ENCODE measurements at places on chromosomes 7 and 10.

DNA sequence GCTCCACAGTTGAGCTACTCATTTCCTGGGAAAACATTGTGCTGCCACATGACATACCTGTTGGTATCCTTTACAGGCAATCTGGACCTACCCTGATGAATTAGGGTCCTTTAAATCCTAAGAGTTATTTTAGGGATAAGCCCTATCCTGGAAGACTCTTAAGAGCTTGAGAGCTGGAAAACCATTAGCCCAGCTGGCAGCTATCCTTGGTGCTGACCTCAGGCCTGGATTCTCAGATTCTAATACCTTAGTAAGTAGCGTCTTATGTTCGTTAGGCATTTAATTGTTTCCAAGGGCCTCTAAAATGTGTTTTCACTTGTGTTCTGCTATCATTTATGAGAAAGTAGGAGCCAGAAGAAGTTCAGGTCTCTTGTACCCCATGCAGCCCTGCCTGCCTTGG is 93.0 kb upstream of the SORCS3 start:
- no peak for DNase-seq

DNA sequence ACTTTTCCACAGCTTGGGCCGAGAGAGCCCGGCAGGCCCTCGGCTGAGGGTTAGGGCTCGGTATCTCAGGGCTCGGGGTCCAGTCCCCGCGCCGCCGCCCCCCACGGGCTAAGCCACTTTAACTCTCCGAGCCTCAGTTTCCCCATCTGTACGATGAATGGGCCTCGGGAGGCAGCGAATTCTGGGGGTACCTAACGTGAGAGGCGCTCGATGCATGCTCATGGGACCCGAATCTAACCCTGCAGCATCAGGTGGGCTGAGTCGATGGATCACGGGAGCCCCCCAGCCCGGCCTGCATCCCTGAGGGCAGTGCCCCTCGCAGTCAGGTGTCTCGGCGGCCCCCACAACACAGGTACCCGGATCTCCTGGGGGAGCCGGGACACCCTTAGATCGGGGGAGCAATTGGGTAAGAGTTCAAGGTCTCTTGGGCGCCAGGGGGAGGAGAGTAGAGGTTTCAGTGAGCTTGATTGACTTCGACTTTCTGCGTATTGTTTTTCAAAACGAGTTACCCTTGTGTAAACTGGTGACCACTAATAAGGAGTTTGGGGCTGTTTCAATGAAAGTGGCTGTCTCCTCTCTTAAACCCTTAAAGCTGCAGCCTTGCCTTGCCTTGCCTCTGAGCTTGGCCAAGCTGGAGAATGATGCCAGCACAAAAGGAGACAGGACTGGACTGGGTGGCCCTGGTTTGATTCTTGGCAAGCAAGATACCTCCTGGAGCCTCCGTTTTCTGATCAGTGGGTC is 631 bp downstream of the POR start:
- no peak for DNase-seq

- DNase-seq, result no peak
These were observed 133.7 kb upstream of the RSU1 start for GRCh38 chr10:16950656-16951601.

DNA sequence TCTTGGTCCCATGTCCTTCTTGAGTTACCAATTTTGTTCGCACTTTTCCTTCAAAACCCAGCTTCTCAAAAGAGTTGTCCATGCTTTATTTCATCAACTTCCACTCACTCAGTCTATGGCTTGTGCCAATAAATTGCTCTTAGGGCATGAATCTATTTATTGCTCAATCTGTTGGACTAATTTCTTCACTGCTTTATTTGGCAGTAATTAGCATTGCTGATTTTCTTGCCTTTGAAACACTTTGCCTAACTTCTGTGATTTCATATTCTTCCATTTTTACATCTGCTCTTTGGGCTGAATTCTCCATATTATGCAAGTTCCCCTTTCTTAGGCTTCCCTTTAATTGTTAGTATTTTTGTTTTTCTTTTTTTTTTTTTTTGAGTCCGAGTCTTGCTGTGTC is 16.8 kb downstream of the DLD start:
- no peak for DNase-seq

DNA sequence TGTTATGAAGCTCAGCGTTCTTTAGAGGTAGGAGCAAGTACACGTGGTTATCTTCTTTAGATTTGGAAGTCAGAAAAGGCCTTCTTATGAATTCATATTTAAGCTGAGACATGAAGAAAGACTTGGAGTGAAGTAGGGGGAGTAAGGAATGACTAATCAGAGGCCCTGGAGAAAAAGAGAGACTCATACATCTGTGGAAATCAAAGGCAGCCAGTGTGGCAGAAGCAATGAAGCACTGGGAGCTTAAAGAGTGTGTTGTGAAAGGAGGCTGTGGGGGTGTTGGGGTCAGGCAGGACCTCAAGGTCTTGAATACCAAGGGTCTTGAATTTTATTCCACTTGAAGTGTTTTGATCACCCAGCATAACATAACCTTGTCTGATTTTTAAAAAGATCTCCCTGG is 35.7 kb upstream of the FGL2 start:
- DNase-seq, result no peak

DNA sequence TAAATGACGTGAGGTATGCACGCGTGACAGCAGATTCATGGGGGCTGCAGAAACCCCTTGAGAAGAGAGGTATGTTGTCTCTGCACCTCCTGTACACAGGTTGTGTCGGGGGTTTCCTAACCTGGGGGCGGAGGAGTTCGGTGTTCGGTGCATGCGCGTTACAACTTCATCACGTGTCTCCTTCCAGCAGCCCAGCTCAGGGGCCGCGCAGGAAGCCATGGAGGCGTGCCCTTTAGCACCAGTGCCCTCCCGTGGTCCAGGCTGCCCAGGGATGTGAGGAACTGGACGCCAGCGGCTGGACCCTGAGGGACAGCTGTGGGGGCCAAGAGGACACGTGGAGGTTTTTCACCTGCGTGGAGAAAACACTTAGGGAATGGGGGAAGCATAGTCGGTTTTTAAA is 186.4 kb downstream of the EBF3 start:
- DNase-seq, result no peak

DNA sequence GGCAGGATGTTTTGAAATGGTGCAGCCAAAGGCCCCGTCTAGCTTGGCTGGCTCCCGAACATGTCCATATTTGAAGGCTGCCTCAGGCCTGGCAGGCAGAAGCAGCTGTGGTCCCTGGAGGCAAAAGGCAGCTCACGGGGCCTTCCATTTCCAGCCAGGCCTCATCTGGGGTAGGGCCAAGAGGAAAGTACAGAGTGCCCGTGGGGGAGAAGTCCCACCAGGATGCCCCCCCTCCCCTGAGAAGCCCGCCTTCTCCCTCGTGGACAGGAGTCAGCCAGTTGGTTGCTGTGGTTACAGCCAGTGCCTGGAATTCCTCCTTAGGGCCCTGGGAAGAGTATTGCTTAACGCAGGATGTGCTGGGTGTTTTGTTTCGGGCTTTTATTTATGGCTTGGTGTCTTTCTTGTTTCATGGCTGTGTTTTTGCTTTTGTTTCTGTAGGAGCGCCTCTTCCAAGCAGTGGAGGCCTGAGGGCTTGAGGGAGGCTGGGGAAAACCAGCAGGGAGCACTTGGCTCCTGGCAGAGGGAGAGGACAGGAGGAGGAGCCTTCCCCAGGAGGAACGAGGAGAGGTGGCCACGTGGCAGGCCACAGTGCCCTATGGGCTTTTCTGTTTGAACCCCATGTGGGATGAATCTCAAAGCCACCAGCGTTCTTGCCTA is 45.4 kb downstream of the CHST3 start:
- no peak for DNase-seq

GRCh38 chr7:50821457-50822008 is 38.8 kb upstream of the GRB10 start:
- DNase-seq, result no peak

DNA sequence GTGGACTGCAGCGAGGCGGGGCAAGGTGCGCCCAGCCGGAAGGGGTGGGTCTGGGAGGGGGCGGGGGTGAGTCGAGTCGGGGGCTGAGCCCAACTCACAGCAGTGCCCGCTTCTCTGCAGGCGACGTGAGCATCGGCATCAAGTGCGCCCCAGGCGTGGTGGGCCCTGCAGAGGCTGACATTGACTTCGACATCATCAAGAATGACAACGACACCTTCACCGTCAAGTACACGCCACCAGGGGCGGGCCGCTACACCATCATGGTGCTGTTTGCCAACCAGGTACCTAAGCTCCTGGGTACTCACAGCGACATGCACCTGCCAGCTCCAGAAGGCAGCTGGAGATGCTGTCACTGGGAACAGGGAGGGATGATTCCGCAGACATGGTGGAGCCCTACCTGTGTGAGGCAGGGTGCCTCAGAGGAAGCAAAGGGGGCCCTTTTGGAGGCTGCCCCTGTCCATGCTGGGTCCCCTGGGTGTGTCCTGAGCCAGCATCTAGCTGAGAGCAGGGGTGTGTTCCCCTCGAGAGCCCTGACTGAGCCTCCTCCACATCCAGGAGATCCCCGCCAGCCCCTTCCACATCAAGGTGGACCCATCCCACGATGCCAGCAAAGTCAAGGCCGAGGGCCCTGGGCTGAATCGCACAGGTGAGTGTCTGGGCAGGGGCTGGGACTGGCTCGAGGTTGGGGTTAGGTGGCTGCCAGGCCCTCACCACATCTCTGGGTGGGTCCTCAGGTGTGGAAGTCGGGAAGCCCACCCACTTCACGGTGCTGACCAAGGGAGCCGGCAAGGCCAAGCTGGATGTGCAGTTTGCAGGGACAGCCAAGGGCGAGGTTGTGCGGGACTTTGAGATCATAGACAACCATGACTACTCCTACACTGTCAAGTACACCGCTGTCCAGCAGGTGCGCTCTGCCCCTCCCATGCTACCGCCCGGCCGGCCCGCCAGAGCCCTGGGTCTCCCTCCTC is 12.8 kb downstream of the FLNC start:
- no peak for DNase-seq

- no peak for DNase-seq
These were observed 113.8 kb upstream of the EEPD1 start for GRCh38 chr7:36039243-36039642.

DNA sequence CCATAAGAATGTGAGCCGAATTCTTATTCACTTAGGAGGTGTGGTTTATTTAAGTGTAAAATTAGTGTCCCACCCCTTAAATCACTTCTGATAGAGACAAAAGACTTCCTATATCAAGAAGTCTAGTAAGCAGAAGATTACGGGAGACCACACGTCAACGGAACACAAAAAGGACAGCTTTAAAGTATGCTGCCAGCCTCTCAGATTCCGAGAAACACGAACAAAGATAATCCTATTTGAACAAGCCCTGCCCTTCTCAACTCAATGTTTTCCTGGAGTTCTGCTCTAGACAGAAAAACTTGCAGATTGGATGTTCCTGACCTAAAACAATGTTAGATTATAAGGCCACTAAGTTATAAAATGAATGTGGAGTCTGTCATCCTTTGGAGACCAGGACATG is 4.9 kb upstream of the MCU start:
- DNase-seq, result no peak

- no peak for DNase-seq
These were observed 99.3 kb downstream of the CDC14C start for GRCh38 chr7:49023345-49024328.

DNA sequence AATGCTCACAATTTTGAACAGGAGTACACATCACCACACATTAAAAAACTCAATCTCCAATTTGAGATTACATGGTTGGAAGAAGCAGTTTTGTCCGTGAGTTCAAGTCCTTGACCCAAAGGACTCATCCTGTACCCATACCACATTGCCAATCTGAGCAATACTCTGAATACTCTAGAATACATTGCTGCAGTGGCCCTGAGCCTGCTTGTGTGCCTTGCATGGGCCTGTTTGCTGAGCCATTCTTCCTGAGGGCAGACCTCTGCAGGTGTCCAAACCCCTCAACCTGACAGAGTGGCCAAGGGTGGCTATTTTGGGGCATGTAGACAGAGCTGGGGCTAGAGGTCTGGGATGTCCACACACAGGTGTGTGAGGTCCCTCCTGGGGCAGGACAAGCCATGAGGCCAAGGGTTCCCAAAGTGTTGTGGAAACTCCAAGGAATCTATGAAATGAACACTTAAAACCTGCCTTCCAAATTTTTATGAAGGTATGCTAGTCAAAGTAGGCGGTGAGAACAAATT is 15.5 kb downstream of the AGMO start:
- DNase-seq, result no peak

GRCh38 chr10:79318369-79318768 is 28.9 kb upstream of the PPIF start:
- no peak for DNase-seq

DNA sequence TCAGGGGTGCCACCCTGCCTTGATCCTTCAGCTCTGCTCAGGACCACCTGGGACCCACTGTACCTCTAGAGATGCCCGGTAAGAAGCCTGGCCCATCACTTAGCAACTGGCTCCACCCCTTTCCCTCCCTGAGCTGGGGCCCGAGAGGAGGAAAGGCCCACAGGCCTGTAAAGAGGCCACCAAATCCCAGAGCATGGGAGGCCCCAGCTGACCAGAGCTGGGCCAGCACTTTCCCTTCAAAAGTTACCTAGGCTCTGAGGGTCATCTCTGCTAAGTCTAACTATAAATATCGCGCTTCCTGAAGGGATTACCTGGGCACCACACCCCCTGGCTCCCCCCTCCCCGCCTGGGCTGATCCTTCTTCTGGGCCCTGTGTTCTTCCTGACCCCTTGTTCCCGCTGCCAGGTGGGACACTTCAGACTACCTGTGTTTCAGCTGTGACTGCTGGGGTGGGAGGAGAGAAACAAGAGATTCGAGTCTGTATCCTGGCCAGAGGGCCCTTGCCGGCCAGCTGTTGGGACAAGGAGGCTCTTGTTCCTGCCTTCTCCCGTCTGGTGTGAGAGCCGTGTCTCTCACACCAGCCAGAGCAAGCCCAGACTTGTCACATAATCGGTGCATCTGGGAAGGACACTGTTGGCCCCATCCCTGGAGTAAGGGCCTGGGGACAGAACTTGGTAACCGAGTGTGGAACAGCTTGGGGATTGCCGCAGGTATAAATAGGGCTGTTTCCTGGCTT is 22.8 kb upstream of the ANKRD2 start:
- no peak for DNase-seq

DNA sequence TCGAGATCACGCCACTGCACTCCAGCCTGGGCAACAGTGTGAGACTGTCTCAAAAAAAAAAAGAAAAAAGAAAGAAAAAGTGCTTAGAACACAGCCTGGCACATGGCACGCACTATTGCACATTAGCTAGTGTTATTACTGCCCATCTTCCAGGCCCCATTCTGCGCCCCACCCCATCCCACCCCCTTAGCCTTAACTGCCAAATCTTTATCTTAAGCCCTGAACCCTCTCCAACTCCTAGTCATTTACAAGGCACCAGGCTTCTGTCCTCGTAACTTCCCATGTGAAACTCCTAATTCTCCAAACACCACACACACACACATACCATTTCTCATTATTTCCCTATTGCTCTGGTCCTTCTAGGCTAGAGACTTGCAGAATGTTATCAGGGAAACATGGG is 4.8 kb downstream of the FRAT2 start:
- no peak for DNase-seq

DNA sequence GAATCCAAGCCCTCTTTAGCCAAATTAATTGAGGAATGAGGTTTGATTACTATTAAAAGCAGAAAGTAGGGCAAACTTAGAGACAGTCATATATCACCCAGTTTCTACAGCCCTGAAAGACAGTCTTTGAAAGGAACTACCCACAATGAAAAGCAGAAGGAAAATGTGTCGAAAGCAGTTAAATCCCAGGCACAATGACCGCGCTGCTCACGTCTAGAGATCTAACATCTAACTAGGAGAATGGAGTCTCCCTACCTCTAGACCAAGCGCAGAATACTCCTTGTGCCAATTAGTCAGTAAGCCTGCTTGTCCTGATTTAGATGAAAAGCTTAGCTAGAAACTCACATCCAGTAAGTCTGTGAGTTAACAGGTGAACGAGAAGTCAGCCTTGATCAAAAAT is 350.0 kb downstream of the FGFR2 start:
- DNase-seq, result no peak

All from stimulated activated CD4-positive, alpha-beta T cell treated with anti-CD3 and anti-CD28 coated beads, Interleukin-1b, Interleukin-23, amount 100 ng/mL, for 24 hours (primary cell).